ENCODE measurements at places on chromosomes 3 and 15. TPM values are rescaled to one million over a fixed set of nuclear protein-coding genes. Genes with fewer than 3 reads are reported as not detected.

The MME gene
- total RNA-seq, result 154 TPM

The CPN2 gene
- not detected for total RNA-seq

The PIF1 gene
- total RNA-seq, result 22.0 TPM

The KNL1 gene
- total RNA-seq, result 15.5 TPM

The FAM240A gene
- not detected for total RNA-seq

The APBA2 gene
- total RNA-seq, result 27.9 TPM

The WDR76 gene
- total RNA-seq, result 27.9 TPM

The SCN10A gene
- total RNA-seq, result not detected

The FAM107A gene
- 1.3 TPM for total RNA-seq

The GOLGA8T gene
- total RNA-seq, result not detected

The CCR9 gene
- total RNA-seq, result not detected

The FANCI gene
- total RNA-seq, result 33.7 TPM

The ACAA1 gene
- 38.1 TPM for total RNA-seq

The CFAP100 gene
- not detected for total RNA-seq

The TRH gene
- total RNA-seq, result not detected

The CELSR3 gene
- 2.7 TPM for total RNA-seq

The ZNF80 gene
- not detected for total RNA-seq

The SLCO2A1 gene
- 3.0 TPM for total RNA-seq

The HCLS1 gene
- total RNA-seq, result 1.2 TPM

The CPNE4 gene
- total RNA-seq, result not detected

The DAPK2 gene
- 0.34 TPM for total RNA-seq

The DNAH12 gene
- total RNA-seq, result not detected

The TRNT1 gene
- 11.0 TPM for total RNA-seq

The FOXB1 gene
- total RNA-seq, result not detected

The LRRC49 gene
- 9.8 TPM for total RNA-seq

The ITPKA gene
- total RNA-seq, result 15.6 TPM

The ZNF660 gene
- 1.5 TPM for total RNA-seq

The ADAMTSL3 gene
- total RNA-seq, result 1.0 TPM

The CDV3 gene
- total RNA-seq, result 121 TPM

The TYRO3 gene
- total RNA-seq, result 3.9 TPM

The VGLL3 gene
- total RNA-seq, result 15.8 TPM

The MED12L gene
- 0.17 TPM for total RNA-seq

The SCAANT1 gene
- total RNA-seq, result not detected

The SOX2 gene
- not detected for total RNA-seq
